ENCODE measurements at places on chromosomes 12 and 14. TPM values are rescaled to one million over a fixed set of nuclear protein-coding genes. Genes with fewer than 3 reads are reported as not detected.

DNA sequence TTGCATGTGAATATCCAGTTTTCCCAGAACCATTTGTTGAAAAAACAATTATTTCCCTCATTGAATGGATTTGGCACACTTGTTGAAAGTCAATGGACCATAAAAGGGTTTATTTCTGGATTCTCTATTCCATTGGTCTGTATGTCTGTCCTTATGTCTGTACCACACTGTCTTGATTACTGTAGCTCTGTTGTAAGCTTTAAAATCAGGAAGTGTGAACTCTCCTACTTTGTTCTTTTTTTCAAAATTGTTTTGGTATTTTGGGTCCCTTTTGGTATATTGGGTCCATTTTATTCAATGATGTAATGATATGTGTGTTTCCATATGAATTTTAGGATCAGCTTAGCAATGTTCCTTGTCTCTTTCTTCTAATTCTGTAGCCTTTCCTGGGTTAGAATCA lies 64.8 kb downstream of the PPP2R5C start:
- peaks cover 72% of the 10 kb centered on the region for H3K4me1 ChIP-seq
- no peak for DNase-seq
- H3K4me3 ChIP-seq = peak overlapping the region; percentile 86
- peaks cover 45% of the 10 kb centered on the region for H3K36me3 ChIP-seq
- no peaks in the 10 kb centered on the region for H3K27me3 ChIP-seq

The HCAR3 gene
- not detected for total RNA-seq

GRCh38 chr12:21340403-21340802 lies 5.7 kb upstream of the SLCO1A2 start:
- no peaks in the 10 kb centered on the region for H3K4me1 ChIP-seq
- H3K4me3 ChIP-seq = no peak overlapping the region
- no peak overlapping the region for H3K27ac ChIP-seq
- H3K36me3 ChIP-seq = no peaks in the 10 kb centered on the region
- DNase-seq = no peak

DNA sequence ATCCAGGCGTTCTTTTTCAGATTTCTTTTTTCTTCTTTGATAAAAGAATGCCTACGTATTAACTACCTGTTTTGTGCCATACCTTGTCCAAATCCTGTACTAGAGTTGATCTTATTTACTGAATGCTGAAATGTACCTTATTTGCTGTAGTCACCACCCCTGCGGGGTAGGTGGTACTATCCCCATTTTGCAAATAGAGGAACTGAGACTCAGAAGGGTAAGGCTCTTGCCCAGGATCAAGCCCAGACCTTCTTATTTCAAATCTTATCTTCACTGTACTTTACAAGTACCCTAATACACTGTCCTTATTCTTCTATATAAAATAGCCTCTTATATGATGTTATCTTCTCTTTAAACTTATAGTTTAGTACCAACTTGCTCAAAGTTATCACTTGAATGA lies 206.5 kb downstream of the SLC41A2 start:
- H3K4me3 ChIP-seq = no peak overlapping the region
- H3K27ac ChIP-seq = no peak overlapping the region
- peaks cover 33% of the 10 kb centered on the region for H3K4me1 ChIP-seq
- H3K36me3 ChIP-seq = peaks cover 20% of the 10 kb centered on the region
- no peaks in the 10 kb centered on the region for H3K27me3 ChIP-seq
- DNase-seq = no peak

The HAL gene
- total RNA-seq = 0.14 TPM

The LGMN gene
- total RNA-seq = 13.4 TPM

The RTL1 gene
- total RNA-seq = not detected

DNA sequence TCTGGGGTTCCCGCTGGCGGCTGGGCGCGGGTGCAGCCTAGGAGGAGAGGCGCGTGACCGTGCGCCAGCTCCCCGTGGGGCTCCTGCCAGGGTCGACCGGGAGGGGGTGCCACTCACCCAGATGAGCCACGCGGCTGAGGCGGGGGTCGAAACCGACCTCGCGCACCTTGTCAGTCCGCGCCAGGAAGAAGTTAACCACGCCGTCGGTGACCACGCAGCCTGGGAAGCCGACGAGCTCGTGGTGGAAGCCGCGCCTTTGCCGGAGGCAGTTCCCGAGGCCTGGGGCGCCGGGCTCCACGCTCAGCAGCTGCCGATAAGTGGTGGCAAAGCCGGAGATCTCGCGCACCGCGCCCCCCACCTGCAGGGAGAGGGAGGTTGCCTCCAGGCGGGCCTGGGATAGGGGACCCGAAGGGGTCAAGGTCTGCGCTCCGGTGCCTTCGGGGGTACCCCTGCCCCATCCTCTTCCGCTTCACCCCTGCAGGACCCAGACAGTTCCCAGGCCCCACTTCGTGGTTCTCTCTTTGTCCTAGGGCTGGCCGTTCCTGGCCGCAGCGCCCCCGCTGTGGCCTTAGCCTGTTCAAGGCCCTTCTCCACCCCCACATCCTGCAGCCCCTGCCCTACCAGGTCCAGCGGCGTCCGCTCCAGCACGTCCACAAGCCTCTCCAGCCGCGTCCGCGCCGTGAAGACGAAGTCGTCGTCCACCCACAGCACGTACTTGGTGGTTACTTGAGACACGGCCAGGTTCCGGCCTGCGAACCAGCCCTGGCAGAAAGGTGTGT lies 5.3 kb downstream of the B4GALNT1 start:
- peaks cover 93% of the 10 kb centered on the region for H3K27me3 ChIP-seq
- H3K36me3 ChIP-seq = no peaks in the 10 kb centered on the region
- H3K4me1 ChIP-seq = peaks cover 8% of the 10 kb centered on the region
- peak; percentile 59 for DNase-seq
- no peak overlapping the region for H3K27ac ChIP-seq
- H3K4me3 ChIP-seq = peak overlapping the region; percentile 48

All from activated naive CD8-positive, alpha-beta T cell treated with anti-CD3 and anti-CD28 coated beads, Interleukin-2, amount 10 ng/mL, durations not matched to agents 7 days and 5 days (primary cell).